ENCODE measurements at places on chromosomes 5 and 9. TPM values are rescaled to one million over a fixed set of nuclear protein-coding genes. Genes with fewer than 3 reads are reported as not detected.

Gene NDUFA8
- 27.4 TPM for total RNA-seq

Gene HMMR
- total RNA-seq, result 3.7 TPM

Gene F12
- total RNA-seq, result 2.3 TPM

Gene NNT
- 23.9 TPM for total RNA-seq

DNA sequence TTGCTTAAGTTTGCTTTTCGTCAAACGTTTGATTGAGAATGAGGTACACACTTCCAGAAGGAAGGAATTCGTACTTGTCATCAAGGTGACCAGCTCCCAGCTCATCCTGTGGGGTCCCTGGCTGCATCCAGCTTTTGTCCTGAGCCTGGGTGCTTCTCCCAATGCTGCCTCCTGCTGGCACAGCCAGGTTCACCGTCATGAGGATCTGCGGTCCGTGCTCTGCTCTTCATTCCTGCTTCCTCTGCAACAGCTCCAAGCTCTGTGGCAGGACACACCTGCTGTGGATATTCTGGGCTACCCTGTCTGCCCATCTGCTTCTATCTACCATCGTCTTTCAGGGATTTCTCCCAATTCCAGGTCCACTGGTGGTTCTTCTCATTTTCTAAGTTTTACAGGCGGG, 13.3 kb upstream of the UBE2QL1 start:
- no peak for DNase-seq

DNA sequence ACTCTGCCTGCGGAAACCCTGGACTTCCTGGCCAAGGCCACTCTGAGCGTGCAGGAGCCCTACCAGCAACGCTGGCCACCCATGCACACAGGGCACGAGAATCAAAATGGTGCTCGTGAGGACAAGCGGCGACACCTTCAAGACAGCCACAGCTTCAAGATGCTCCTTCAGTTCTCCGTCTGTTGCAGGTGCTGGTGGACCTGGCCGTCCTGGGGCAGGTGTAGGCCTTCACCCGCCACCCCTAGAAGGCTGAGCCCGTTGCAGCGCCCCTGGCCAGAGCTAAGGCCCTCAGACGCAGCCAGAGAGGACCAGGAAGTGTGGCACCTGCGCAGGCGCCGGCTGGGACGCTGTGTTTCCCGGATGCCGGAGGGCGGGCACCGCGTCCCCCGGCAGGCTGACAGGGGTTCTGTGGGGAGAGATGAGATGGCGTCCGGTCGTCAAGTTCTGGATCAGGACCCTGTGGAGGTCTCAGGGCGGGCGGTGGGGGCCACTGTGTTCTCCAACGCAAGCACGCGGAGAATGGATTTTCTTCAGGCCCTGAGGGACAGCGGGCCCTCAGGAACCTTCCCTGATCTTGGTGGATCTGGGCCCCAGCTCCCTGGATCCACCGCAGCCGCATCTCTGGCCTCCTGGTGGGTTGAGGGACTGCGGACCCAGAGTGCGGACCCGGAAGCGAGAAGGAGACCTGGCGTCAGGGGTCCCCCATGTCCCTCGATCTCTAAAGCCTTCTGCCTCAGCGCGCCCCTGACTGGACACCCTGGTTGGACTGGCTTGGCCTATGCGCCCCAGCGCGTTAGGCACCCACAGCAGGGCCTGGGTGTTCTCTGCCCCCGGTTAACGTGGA, 1770.8 kb upstream of the CDH9 start:
- peak; percentile 44 for DNase-seq

DNA sequence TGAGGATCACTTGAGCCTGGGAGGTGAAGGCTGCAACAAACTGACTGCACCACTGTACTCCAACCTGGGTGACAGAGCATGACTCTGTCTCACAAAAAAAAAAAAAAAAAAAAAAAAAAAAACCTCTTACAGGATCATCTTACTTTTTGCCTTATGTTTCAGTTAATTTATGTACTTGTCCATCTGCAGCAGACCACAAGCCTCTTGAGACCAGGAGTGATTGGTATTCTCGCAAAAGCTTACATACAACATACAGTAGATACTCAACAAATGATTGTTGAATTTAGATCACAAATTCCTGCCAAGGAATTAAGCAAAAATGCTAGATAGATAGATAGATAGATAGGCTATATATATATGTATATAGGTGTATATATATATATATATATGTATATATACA, 12.4 kb downstream of the CEMIP2 start:
- no peak for DNase-seq

GRCh38 chr5:144429905-144430304, 259.2 kb downstream of the KCTD16 start:
- DNase-seq, result no peak

DNA sequence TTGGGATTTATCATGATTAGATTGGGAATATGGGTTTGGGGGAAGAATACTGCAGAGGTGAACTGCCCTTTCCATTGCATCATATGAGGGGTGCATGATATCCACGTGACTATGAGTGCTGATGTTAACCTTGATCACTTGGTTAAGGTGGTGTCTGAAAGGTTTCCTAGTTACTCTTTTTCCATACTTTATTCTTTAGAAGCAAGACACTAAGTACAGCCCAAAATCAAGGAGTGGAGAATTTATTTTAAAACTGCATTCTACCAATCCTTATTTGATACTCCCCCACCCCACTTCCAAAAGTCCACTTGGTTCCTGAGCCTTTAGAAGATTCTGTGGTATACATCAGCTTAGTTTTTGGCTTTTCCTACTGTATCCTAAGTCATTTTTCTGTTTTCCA, 20.3 kb upstream of the STOM start:
- DNase-seq, result no peak

- no peak for DNase-seq
These were observed 15.4 kb upstream of the PTGS1 start for GRCh38 chr9:122355336-122355875.

- DNase-seq, result no peak
These were observed 3.7 kb downstream of the PKN3 start for GRCh38 chr9:128706045-128706444.

All from suprapubic skin (tissue), 4 donors.